ENCODE measurements at places on chromosomes 2 and 18.

DNA sequence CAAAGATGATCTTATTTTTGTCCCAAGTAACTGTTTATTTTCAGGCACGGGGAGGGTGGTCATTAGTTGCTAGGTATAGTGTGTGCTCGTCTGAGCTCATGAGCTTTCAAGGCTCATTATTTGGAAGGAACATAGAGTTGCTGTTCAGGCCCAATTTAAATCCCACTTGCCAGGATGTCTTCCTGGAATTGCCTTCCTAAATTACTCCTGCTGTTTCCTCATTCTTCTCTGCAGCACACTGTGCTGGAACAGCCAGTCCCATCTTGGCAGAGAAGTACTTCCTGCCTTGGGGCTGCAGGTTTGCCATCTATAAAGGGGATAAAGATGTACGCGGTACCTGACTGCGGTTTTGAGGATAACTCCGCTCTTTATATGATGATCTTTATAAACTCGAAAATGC is 37.3 kb downstream of the GREB1 start:
- no peak for DNase-seq

GRCh38 chr2:130836501-130837174 is at the start of gene ARHGEF4:
Gene ARHGEF4, plus strand, starts transcription at chr2:130836914. Its CDS starts 40 bp downstream, at chr2:130836954.
- no peak for DNase-seq

DNA sequence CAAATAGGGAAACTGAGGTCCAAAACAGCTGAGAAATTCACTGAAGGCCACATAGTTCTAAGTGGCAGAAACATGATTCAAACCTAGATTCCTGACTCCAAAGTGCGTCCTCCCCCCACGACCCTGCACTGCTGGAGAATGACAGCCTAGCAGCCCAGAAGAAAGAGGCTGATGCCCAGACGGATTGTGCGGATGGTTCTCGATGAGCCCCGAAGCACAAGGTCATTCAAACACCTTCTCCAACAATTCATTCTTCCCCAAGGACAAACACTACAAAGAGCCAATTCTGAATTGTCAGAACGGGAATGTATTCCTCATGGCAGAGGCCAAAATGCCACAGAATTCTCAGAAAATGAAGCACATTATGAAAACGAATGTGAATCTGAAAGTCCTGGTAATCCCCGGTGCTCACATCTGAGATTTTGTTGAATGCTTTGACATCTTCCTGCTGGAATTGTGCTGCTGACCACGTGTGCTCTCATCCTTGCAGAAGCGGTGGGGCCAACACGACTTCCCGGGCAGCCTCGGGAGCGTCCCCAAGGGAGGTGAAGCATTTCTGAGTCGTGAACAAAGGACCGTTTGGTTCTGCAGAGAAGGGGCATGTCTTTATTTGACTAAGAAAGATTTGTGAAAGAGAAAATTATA is 337.0 kb downstream of the EIPR1 start:
- no peak for DNase-seq

DNA sequence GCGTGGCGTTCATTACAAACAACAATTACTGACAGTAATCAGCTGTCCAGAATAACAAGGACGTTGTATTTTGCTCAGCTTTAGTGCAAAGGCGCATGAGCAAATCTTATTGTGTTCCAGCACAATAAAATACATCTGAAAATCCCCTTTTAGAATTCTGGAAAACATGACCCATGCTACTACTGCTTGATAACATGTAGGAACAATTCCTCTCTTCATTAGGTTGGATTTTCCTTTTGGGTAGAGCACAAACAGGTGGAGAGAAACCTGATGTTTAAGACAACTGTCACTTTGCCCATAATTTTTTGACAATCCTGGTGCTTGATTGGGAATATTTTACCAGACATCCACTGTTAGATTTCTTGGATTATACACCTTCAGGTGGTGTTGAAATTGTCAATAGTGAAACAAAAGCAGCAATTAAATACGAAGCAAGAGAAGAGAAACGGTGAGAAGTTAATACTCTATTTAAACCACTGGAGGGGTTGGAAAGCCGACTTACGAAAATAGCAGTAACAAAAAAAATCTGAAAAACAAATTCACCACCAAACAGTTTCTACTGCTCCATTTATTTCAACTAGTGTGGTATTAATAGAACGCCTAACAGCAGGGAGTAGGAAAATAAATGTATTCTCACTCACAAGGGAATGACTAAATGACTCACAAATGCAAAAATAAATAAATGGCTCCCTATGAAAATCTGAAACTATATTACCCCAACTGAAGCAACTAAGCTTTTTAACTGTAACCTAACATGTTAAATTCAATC is 102.7 kb downstream of the CPO start:
- no peak for DNase-seq

Measured in stimulated activated naive CD4-positive, alpha-beta T cell treated with Interleukin-2 at 50 U/mL for 16 hours (primary cell).